ENCODE measurements at places on chromosomes 3 and 15. TPM values are rescaled to one million over a fixed set of nuclear protein-coding genes. Genes with fewer than 3 reads are reported as not detected.

The CEMIP gene
- total RNA-seq, result 0.04 TPM

The ITIH1 gene
- not detected for total RNA-seq

The BFSP2 gene
- not detected for total RNA-seq

The CHRM5 gene
- not detected for total RNA-seq

The TMC3 gene
- not detected for total RNA-seq

The CFAP100 gene
- not detected for total RNA-seq

The CCDC33 gene
- not detected for total RNA-seq

The CRTC3 gene
- total RNA-seq, result 20.7 TPM

The SLC51A gene
- 1.4 TPM for total RNA-seq

The SLC30A4 gene
- 1.8 TPM for total RNA-seq

The ZPLD1 gene
- 0.07 TPM for total RNA-seq

The DISP2 gene
- 0.12 TPM for total RNA-seq

The CFAP92 gene
- total RNA-seq, result 0.20 TPM

The OCA2 gene
- 0.63 TPM for total RNA-seq

The TUSC7 gene
- not detected for total RNA-seq

The SGO1 gene
- total RNA-seq, result not detected

The AHSG gene
- total RNA-seq, result not detected

The RSRC1 gene
- total RNA-seq, result 35.2 TPM

The C2CD4A gene
- 0.23 TPM for total RNA-seq

The GCNT3 gene
- total RNA-seq, result 0.07 TPM

The HRG gene
- 0.46 TPM for total RNA-seq

The CLEC3B gene
- 14.5 TPM for total RNA-seq

The STRC gene
- total RNA-seq, result not detected

The NXPE3 gene
- 52.0 TPM for total RNA-seq

The GOLGA6L10 gene
- 1.5 TPM for total RNA-seq

The ECE2 gene
- not detected for total RNA-seq

The REC114 gene
- total RNA-seq, result not detected

The C15orf61 gene
- total RNA-seq, result 25.9 TPM

The KCNAB1 gene
- total RNA-seq, result 2.1 TPM

The IL5RA gene
- total RNA-seq, result not detected

The SQOR gene
- total RNA-seq, result 149 TPM

The FBXO40 gene
- total RNA-seq, result 7.2 TPM

The TPRG1 gene
- 3.4 TPM for total RNA-seq

The CPNE9 gene
- not detected for total RNA-seq

The MEX3B gene
- 1.5 TPM for total RNA-seq

The MYZAP gene
- total RNA-seq, result 9.4 TPM

The LRRC15 gene
- not detected for total RNA-seq

The CSTA gene
- 0.58 TPM for total RNA-seq

The DCLK3 gene
- 0.10 TPM for total RNA-seq

The CCR5 gene
- 0.07 TPM for total RNA-seq

The CERS3 gene
- total RNA-seq, result 0.97 TPM

The CD276 gene
- total RNA-seq, result 18.3 TPM

The CPLX3 gene
- total RNA-seq, result not detected

Data from gastrocnemius medialis (tissue), 4 donors.